Left renal cortex interstitium (tissue), 4 donors: ENCODE measurements at places on chromosomes 6 and 20.

DNA sequence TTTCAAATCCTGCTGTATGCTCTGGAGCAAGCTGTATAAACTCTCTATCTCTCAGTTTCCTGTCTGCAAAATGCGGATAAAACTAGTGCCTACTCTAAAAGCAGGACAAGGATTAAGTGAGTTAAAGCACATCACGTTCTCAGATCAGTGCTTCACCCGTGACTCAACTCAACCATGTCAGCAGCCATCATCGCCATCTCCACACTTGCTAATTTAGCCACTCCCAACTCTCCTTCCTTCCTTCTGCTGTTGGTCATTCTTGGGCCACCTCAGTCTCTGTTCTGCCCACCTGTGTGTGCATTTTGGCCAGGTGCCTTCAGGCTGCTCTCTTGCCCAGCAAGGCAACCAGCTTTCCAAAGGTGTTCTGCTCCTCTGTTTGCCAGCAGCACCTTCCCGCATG lies 260.0 kb upstream of the CDYL start:
- no peak for DNase-seq

- DNase-seq, result no peak
These were observed 67.6 kb downstream of the NUDT3 start for GRCh38 chr6:34324738-34325444.

- no peak for DNase-seq
These were observed 12.0 kb downstream of the RTN4IP1 start for GRCh38 chr6:106617302-106617701.

- DNase-seq, result no peak
These were observed 28.5 kb downstream of the REPS1 start for GRCh38 chr6:138959521-138959920.

DNA sequence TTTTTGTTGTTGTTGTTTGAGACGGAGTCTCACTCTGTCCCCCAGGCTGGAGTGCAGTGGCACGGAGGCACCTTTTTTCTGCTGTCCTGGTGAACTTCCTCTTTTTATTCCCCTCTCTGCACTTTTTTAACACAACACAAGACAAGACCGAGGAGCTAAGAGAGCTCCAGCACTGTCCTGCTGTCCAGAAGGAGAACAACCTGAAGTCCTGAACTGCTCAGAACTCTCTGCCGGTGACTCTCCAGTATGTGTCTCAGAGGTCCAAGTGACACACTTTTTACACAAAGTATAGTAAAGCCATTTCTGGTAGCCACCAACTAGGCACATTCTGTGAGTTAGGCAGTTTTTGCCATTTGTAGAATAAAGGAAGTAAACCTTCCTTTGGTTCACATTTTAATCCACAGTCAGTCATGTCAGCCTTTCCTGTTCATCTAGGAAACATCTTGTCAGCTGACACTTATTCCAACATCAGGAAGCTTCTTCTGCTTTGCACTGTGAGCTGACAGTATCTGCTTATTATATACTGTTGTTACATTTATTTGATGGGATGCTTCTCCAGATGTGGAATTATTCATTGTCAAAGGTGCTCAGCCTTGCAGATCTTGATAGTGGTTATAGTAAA lies 28.1 kb upstream of the TXNDC5 start:
- no peak for DNase-seq

DNA sequence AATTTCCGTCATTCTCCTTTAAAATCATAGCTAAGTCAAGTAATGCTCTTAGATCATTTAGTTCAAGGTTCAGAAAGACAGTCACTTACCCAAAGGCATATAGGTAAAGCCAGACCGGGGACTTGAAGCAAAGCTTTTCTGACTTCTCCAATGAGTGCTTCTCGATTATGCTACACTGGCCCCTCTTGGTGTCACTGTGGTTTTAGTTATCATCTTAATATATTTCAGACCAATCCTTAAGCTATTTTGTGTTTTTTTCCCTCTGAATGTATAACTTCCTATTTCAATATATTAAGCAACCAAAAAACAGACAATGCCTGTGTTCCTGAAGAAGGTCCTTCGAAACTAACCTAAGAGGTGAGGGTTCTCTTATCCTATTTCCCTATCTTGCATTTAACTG lies 3.9 kb downstream of the PRDM1 start:
- DNase-seq, result no peak

- DNase-seq, result no peak
These were observed 155.2 kb downstream of the SCML4 start for GRCh38 chr6:107668743-107669474.

DNA sequence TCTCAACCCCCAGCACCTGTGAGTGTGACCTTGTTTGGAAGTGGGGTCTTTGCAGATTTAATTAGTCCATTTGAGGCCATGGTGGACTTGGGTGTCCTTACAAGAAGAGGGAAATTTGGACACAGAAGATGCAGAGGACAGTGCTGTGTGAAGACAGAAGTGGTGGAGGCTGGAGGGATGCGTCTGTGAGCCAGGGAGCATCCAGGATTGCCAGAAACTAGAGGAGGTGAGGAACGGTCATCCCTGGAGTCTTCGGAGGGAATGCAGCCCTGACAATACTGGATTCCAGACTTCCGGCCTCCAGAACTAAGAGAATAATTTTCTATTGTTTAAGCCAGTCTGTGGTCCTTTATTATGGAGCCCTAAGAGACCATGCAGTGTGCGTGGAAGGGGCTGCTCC lies 22.9 kb upstream of the NPBWR2 start:
- no peak for DNase-seq

- no peak for DNase-seq
These were observed 16.4 kb upstream of the KIF25 start for GRCh38 chr6:167980911-167981580.

GRCh38 chr6:149208134-149208601 lies 109.3 kb upstream of the TAB2 start:
- no peak for DNase-seq

DNA sequence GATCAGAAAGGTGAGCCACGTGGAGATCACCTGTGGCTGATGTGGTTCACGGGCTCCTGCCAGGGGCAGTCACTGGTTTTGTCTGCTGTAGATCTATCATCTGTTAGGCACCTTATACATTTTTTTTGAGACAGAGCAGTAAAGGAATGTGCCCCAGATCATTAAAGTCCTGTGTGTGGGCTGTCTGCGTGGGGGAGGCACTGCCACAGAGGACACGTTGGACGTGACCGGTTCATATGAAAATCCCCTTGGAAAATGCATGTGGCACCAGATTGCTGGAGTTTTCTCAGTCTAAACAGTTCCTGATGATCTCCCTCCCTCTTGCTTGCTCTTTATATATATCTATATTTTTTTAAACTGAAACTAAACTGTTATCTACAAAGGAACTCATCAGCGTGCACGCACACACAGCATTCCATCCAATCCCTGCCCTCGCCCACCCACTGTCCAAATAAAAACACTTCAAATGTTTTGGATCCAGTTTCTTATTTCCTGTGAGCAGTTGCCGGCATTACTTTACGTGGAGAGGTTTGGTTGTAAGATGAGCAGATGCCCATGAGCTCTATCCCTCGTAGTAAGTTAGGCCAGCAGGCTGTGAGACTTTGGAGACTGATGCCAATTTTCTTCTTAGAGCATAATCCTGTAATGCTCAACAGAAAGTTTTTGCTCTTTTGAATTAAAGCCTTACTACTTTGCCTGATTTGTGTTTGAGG lies 161.6 kb upstream of the EXOC2 start:
- no peak for DNase-seq

DNA sequence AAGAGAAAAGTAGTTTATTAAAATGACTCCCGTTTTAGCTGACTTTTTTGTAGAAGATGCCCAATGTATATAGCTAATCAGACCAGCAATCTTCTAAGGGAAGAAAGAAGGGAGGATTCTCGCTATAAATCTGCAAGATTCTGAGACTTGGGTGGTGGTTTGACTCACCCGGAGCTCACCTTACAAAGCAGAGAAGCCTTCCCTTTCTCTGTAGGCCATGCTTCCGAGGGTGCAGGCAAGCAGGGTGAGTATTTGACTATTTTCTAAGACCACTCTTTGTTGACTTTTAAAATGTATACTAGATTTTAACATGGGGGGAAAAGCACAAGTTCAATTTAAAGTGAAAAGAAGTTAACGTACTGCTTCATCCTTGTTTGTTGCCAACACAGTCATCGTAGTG lies 2.7 kb downstream of the OLIG3 start:
- no peak for DNase-seq

GRCh38 chr6:161038229-161039031 lies 46.9 kb downstream of the MAP3K4 start:
- DNase-seq, result peak; percentile 19

- no peak for DNase-seq
These were observed 503 bp downstream of the PPDPF start for GRCh38 chr20:63520934-63521601.

- DNase-seq, result no peak
These were observed 11.6 kb downstream of the TNFAIP3 start for GRCh38 chr6:137878486-137879285.

DNA sequence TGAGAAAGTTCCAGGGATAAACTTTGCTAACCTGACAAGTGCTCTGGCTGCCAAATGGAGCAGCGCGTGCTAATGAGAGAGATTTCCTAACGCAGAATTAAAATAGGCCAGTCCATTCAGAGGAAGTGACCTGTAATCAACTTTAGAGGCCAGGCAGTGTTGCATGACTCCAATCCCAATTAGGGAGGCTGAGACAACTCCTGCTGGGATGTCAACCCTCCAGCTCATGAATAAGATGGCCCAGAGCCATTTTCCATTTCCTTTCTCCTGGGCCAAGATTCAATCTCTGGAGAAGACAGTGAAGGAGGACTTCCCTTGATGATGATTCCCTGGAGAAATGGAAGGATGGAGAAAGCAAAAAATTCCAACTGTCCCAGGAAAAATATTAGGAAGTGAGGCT lies 241.5 kb upstream of the RNF24 start:
- no peak for DNase-seq

- DNase-seq, result peak; percentile 48
These were observed 252.8 kb downstream of the CDH26 start for GRCh38 chr20:60210779-60211617.

DNA sequence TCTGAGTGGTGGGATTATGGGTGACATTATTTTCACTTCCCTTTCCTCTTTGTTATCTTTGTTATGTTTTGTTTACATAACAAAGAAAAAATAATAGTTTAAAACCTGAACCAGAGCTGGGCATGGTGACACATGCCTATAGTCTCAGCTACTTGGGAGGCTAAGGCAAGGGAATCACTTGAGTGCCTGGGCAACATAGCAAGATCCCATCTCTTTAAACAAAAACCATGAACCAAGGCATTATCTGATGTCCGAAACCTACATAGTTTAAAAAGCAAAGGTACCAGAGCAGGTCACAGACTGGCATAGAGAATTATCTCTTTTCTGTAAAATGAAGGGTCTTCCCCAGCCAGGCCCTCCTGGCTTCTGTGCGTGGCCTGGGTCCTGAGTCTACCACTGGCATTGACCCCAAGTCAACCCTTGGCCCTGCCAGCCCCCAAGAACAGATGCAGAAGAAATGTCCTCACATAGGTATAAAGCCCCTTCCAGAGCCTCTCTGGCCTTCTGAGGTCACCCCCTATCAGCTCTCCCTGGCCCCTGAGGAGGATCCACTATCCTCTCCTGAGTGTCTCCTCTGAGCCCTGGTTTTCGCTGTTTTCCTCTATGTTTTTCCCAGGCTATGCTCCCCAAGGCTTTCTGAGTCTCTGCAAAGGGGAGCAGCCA lies 81.3 kb downstream of the TRERF1 start:
- no peak for DNase-seq

DNA sequence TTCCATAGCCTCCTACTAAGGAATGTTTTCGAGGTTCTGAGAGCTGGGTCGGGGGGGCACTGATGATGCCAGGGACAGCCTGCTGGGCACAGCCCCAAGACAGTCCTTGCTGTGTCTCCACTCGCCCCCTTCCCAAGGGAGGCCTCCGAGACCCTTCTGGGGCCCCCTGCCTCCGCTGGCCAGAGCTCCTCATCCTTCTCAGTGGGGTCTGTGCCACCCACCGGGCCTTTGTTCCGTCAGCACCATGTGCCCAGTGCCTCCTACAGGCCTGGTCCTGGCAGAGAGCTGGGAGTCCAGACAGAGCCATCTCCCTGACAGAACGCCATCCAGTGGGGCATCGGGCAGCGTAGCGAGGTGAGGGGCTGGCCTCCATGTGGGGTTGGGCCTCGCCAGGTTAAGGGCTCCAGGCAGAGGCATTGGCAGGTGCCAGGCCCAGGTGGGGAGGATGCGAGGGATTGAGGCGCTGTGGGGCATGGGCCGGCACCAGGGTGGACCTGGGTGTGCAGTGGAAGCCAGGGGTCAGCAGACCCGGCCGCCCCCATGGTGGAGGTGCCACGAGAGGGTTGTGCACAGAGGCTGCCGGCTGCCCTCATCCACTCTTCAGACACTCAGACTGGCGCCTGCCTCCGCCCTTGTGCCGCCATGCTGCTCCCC lies 13.3 kb downstream of the RBM38 start:
- no peak for DNase-seq

GRCh38 chr20:26218301-26218700 lies 521.6 kb upstream of the ZNF337 start:
- no peak for DNase-seq

DNA sequence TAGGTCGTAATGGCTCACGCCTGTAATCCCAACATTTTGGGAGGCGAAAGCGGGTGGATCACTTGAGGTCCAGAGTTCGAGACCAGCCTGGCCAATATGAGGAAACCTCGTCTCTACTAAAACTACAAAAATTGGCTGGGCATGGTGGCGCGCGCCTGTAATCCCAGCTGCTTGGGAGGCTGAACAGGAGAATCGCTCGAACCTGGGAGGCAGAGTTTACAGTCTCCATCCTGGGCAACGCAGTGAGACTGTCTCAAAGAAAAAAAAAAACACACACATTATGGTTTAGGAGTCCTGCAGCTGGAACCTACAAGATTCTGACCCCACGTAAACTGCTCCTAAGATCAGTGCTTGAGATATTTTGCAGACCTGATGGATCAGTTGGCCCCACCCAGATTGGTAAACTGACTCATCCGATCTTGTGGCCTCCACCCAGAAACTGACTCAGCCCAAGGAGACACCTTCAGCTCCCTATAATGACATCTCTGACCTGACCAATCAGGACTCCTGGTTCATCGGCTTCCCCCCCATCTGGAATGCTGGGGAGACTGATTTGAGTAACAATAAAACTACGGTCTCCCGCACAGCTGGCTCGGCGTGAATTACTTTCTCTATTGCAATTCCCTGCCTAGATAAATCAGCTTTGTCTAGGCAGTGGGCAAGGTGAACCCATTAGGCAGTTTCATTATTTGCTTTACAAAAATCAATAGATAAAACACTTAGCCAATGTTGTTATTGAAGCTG lies 96.2 kb upstream of the BTN3A2 start:
- DNase-seq, result no peak

DNA sequence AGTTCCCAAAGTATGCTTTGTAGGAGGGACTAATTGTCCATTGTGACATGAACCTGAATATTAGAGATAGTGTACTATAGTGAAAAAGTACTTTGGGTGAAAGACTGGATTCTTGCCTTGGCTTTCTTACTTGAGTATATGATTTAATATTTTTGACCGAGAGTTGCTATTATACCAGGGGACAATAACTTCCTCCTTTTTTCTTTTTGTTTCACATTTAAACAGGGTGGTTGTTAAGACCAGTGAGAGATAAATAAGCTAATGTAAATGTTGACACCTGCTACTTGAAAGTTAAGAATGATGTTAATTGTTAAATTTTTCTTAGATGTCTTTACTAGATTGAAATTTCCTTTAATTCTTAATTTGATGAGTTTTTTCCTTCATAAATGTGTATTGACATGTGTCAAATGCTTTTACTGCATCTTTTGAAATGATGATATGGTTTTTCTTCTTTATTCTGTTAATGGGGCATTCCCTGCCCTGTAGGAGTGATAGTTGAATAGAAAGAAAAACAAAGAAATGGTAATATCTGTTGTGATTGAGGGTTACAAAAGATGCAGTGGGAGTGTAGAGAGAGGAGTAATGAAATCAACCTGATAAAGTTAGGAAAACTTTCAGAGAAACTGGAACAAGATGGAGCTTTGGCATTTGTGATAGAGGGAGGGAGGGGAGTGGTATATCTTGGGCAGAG lies 48.4 kb downstream of the ZFAND3 start:
- DNase-seq, result no peak

GRCh38 chr6:151103266-151103665 lies 136.5 kb upstream of the AKAP12 start:
- DNase-seq, result no peak
